Kidney capillary endothelial cell (primary cell): ENCODE measurements at places on chromosomes 6 and 20.

GRCh38 chr20:4053071-4053919 is 37.9 kb upstream of the RNF24 start:
- DNase-seq = no peak

- DNase-seq = no peak
These were observed 40.7 kb downstream of the BFSP1 start for GRCh38 chr20:17490501-17490900.

- no peak for DNase-seq
These were observed 862.7 kb upstream of the MAP3K7 start for GRCh38 chr6:91449539-91449938.

DNA sequence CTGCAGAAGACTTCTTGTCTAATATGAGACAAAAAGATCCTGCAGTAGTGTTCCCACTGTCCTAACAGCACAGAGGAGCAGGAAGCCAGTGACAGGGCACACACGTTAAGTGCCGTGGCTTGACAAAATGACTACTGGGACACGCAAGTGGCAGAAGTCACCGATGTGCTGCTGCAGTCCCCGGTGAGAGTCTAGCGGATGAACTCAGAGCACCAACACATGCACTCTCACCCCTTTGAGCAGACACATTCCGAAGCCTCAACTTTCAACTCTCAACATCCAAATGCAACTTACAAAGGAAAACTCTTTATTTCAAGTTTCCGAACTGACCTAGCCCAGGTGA is 898 bp downstream of the LAMA4 start:
- DNase-seq = no peak

GRCh38 chr6:83314693-83315092 is 116.2 kb downstream of the ME1 start:
- DNase-seq = no peak

DNA sequence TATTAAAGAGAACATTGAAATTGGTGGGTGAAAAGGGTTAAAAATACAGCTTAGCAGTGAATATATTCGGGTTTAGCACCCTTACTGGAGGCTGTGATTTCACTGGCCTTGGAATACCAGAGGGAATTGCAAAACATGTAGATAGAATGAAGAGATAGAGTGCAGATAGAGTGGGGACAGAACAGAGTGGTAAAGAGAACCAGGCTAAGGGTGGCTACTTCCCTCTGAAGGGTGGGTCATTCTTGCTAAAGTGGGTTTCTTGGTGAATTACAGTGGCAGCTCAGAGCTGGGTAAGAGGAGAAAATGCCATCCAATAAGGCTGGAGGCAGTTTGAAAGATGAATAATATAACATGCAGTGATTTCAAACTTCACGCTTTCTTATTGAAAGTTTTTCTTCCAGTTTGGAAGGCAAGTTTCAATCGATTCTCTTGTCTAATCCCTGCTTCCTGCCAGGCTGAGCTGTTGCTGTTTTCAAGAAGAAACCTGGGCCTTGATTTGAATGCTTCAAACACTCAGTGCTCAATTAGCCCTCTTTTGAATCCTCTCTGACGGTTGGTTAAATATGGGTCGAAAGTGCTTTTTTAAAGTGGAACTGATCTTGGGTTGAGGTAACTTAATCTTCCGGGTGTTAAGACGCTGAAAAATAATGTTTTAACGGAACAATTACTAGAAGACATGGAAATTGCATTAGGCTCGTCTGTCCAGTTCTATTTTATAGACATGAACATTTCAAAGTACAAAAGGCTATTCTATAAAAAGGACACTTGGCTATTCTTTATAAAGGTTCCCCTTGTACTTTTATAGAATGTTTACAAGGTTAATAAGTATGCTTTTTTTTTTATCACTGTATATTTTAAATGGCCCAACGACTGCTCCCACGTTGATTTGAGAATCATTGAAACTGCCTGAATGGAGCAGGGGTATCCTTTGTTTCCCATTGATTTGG is 203.3 kb downstream of the BCAS1 start:
- no peak for DNase-seq

DNA sequence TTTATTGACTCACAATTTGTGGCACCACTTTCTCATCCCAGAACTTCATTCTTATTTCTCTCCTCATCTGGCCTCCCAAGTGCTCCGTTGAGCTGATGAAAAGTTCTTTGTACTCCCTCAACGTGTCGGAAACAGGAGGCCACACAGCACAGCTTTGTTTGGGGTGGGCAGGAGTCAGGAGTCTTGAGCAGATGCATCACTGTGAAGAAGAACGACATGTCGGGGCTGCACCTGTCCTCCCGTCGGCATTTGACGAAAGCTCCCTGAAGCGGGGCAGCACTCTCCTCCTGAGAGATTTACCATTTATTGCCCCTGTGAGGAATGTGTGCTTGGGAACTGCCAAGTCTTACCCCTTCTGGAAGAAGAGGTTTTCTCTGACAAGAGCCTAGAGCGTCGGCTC is 28.1 kb downstream of the TAF8 start:
- DNase-seq = no peak

DNA sequence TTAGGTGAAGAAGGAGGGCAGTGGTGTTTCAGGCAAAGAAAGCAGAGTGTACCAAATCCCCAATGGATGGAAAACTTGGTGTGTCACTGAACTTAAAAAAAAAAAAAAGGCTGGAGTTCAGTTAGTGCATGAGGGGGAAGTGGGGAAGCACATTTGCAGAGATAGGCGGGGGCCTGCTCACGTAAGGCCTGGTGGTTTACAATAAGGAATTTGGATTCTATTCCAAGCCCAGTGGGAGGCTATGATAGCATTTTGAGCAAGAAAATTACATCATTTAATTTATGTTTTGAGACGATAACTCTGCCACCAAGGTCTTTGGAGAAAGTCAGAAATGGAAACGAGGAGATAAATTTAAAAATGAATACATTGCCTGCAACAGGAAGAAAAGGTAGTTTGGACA is 225.5 kb downstream of the EYA4 start:
- DNase-seq = no peak

GRCh38 chr6:38065734-38066305 is 246.3 kb downstream of the ZFAND3 start:
- DNase-seq = no peak

DNA sequence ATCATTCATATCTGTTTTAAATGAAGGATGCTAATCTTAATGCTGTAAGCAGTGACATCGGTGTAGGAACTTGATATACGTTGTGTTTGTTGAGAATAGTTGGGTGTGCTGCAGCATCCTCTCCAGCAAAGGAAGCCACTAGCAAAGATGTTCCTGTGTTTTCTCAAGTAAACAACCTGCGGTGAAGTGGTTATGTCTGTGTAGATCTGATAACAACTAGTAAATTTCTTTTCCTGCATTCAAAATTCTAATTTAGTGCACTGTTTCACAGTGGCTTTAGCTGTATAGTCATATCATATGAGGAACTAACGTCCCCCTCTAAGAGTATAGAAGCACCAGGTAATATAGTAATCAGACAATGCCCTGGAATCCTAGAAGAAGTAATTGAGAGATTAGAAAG is 38.7 kb downstream of the NCOA7 start:
- DNase-seq = no peak

GRCh38 chr20:6702144-6702543 is 65.3 kb upstream of the BMP2 start:
- peak; percentile 24 for DNase-seq

DNA sequence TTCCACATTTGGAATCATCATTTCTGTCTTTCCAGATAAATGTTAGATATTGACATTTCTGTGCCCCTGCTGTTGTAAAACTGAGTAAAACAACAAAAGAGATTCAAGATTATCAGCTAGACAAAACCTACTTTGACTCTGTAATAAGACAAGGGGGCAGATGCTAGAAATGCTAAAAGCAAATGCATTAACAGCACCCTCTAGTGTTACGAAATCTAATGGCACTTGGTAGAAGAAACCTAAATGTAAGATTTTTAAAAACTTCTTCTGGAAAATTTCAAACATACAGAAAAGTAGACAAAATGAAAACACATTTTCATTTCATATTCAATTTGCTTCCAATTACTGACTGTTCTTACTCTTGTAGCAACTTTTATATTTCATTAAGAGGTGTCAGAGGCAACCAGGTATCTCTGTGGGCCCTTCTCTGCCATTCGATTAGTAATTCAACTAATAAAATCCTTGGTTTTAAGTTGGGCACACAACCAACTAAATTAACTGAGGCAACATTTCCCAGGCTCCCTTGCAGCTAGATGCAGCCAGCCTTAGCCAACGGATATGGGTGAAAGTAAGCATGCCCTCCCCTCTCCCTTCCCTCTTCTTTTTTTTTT is 45.0 kb downstream of the SLC23A2 start:
- peak; percentile 67 for DNase-seq

DNA sequence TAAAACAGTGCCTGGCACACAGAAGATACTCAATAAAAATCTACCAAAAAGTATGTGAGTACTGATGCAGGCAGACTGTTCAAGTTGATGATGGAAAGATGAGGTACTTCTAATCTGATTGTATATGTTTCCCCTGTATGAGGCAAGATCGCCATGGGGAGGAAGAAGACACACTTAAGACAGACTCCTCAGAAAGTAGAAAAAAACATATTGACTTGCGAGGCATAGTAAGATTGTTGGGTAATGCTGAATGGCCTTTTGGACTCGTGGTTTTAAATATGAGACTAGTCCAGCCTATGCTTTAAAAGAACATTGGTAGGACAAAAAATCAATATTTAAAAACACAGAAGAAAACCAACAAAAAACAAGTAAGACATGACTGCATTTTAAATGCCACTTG is 72.6 kb downstream of the SHPRH start:
- DNase-seq = no peak

DNA sequence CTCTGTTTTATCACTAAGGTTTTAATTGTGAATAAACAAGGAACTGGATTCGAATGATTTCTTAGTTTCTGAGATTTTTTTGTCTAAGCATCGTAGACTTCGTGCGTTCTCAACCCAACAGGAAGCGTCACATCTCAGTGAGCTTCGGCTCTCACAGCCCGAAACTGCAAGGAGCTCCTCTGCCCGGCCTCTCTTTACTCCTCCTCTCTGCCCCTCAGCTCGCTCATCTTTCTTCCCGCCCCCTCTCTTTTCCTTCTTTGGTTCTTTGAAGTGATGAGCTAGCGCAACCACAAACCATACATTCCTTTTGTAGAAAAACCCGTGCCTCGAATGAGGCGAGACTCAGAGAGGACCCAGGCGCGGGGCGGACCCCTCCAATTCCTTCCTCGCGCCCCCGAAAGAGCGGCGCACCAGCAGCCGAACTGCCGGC is 480 bp upstream of the NT5E start:
- DNase-seq = no peak

DNA sequence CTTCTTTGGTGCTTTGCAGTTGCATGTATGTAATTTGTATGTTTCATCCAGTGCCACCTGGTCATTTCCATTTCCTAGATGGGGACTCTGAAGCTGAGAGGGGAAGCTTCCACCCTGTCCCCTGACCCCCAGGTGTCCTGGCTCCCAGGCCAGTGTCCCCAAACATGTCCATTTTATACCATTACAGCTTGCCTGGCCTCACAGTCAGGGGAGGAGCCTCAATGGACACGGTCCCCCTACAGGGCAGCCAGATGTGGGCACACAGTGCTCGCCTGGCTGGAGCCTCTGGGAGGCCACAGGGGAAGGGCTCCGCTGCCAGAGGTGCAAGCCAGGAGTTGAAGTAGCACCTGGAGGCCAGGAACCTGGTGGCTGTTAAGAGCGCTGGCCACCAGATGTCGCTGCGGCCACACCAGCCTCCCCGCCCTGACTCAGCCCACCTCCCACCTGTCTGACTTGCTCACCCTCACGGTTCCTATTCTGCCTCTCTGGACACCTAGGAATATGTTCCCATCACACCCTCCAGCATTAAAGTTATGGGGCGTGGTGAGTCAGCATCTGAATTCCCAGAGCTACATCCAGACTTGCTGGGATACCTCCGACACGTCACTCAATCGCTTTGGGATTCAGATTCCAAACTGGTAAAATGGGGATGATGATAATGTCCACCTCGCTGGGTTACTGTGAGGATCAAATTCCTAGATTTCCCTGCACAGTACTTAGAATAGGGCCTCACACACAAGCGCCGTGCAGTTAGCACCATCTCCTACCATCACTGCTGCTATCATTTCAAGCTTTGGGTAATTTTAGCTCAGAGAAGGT is 107.4 kb downstream of the SULF2 start:
- DNase-seq = no peak

- no peak for DNase-seq
These were observed 32.6 kb upstream of the JAG1 start for GRCh38 chr20:10706460-10706811.

- DNase-seq = no peak
These were observed 526.7 kb upstream of the ADGRB3 start for GRCh38 chr6:68108233-68108835.

DNA sequence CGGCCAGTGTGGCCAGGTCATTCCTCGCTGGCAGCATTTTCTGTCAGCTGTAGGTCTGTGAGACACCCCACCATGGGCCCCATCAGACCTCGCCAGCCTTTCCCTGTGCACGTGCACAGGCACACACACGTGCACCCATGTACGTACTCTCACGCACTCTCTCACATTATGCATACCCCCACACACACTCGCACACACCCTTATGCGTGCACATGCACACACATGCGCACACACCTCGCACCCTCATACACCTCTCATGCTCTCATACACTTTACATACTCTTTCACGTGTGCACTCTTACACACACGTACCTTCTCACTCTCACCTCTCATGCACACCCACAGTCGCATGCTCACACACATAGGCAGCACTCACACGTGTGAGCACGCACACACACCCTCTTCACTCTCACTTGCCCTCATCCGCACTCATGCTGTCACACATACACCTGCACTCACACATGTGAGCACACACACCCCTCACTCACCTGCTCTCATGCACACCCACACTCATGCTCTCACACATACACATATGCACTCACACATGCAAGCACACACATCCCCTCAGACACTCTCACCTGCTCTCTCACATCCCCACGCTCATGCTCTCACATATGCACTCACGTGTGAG is 46.7 kb downstream of the SNX9 start:
- DNase-seq = no peak

DNA sequence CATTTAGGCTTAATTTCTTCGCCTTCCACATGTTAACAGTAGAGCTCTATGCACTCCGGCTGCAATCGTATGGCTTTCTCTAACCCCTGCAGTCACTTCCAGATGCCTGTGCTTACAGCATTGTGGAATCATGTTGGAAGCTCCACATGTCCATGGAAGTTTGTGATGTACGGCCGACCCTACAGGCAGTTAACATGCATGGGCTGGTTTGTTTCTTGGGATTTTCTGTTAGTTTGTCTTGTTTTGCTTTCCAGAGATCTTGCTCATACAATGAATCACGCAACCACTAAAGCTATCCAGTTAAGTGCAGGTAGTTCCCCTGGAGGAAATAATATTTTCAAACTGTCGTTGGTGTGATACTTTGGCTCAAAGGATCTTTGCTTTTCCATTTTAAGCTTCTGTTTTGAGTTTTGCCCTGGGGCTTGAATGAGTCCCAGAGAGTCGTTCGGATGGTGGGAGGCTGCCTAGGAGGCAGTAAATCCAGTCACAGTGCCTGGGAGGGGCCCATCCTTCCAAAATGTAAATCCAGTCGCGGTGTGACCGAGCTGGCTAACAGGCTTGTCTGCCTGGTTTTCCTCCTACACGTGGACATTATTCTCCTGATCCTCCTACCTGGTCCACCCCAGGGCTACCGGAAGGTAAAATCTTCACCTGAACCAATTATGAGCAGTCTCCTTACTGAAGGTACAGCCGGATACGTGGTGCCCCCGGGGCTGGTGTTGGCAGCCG is 225.9 kb downstream of the SMOC2 start:
- no peak for DNase-seq

GRCh38 chr6:75149696-75150095 is 56.2 kb downstream of the COL12A1 start:
- DNase-seq = no peak

- DNase-seq = peak; percentile 9
These were observed 39.8 kb downstream of the BACH2 start for GRCh38 chr6:90256698-90257485.
